Immature natural killer cell (primary cell): ENCODE measurements at places on chromosomes 11 and 22. TPM values are rescaled to one million over a fixed set of nuclear protein-coding genes. Genes with fewer than 3 reads are reported as not detected.

DNA sequence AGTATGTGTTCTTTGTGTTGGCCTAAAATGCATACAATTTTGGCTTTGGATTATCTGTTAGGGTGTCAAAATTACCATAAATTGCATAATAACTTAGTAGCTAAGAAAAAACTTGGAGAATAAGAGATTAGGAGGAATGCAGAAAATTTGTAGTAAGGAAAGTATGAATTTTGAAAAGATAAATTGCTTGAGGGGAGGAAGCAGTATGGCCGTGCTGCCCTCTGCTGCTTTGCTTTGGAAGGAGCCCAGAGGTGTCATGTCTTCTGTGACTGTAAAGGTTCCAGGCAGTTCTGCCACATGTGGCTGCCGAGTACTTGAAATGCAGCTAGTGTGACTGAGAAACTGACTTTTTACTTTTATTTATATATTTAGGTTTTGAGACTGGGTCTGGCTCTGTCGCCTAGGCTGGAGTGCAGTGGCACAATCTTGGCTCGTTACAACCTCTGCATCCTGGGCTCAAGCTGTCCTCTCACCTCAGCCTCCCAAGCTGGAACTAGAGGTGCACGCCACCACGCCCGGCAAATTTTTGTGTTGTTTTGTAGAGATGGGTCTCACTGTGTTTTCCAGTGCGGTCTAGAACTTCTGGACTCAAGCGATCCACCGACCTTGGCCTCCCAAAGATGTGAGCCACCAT, 1.8 kb downstream of the ADSL start:
- peak; percentile 33 for DNase-seq

DNA sequence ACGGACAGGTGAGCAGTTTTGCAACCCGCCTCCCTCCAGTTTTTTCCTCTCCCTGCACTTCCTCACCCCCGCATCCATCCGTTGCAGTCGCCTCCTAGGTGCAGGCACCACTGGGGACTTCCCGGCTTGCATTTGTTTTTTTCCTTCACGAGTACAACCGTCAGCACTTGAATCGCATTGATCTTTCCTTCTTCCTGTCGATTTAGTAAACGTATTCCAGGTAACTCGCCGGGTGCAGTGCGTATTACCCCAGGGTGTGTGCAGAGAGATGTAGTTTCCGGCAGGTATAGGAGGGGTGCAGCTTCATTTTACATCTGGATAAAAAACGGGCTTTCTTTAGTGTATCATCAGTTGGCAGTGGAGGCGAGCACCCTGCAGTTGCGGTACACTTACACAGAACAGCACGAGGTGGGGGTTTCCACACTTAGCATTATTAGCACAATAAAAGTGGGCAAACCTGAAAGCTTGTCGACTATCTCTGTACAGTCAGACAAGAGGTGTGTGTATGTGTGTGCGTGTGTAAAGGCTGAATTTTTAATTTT, at the start of gene SORL1-AS1:
Gene SORL1-AS1, minus strand, starts transcription at position 359 of the 542 bp plus-strand sequence.
- DNase-seq: peak; percentile 69

- no peak for DNase-seq
Measured at GRCh38 chr11:114354076-114354475, 46.2 kb downstream of the C11orf71 start.

GRCh38 chr11:111177037-111177871, 68.3 kb upstream of the POU2AF2 start:
- no peak for DNase-seq

GRCh38 chr11:73965076-73965763, 14.4 kb downstream of the DNAJB13 start:
- no peak for DNase-seq

DNA sequence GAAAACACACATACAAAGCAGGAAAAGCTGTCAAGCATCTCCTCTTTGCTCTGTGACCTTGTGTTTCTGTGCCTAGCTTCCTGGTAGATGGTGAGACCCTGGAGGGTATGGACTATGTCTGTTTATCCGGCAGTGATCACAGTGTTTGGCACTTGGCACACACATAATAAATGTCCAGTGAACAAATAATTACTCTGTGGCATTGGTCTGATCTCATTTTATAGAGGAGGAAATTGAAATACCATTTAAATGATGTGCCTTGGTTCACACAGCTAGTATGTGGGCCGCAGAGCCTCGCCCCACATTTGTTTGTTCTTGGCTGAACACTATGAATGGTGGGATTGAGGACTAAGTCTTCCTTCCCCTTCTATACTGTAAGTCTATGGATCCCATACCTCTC, 104.7 kb upstream of the SPON1 start:
- no peak for DNase-seq

GRCh38 chr22:28648792-28649191, 30.8 kb downstream of the TTC28 start:
- no peak for DNase-seq

DNA sequence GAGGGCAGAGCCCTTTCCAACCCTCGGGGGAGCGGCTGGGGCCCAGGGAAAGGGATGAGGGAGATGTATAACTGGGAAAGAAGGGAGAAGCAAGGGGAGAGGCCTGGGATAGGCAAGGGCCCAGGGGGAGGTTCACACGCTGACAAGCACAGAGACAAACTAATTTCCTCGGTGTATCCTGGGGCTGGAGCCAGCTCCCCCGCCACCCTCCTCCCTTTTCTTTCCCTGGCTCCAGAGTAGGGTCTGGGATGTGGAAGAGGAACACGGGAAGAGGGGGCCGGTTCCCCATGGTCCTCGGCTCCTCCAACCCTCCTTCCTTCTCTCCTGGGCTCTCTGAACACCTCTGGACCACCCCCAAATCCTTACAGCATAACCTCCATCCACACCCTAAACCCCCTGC, 6.9 kb downstream of the CLCF1 start:
- no peak for DNase-seq

- DNase-seq: no peak
Measured at GRCh38 chr11:101848262-101848661, 66.5 kb upstream of the CEP126 start.

Gene PLAAT2
- polyA plus RNA-seq: 2.8 TPM

Gene RBMXL2
- not detected for polyA plus RNA-seq

Gene VPREB1
- not detected for polyA plus RNA-seq

Gene ADAMTS8
- not detected for polyA plus RNA-seq

Gene ROBO4
- polyA plus RNA-seq: not detected

Gene OR52D1
- polyA plus RNA-seq: not detected

Gene ZNF408
- 9.5 TPM for polyA plus RNA-seq

Gene VSIG10L2
- not detected for polyA plus RNA-seq
